ENCODE measurements at places on chromosomes 11 and 22.

GRCh38 chr11:128985880-128986279 is 43.2 kb upstream of the TP53AIP1 start:
- DNase-seq: no peak

DNA sequence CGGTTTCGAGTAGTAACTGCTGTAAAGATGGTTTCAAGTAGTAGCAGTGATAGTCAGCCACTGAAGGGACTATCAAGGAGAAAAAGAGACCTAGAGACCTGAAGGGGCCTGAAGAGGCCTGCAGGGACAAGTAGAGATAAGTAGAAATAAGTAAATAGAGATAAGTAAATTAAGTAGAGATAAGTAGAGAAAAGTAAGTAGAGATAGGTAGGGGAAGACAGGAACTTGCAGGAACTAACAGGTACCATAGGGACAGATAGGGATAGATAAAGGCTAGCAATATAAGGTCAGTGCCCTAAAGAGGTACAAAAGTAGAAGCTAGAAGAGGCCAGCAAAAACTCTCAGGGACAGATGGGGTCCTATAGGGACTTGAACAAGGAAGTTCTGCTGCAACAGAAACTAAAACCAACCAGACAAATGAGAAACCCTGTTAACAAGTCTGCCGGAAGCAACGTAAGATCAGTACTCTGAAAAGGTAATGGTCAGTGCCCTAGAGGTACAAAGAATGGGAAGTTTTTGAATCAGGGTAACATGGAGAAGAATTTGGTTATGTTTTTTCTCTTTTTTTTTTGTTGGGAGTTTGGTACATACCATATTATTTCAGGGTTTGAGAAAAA is 9.6 kb upstream of the SC5D start:
- DNase-seq: no peak

DNA sequence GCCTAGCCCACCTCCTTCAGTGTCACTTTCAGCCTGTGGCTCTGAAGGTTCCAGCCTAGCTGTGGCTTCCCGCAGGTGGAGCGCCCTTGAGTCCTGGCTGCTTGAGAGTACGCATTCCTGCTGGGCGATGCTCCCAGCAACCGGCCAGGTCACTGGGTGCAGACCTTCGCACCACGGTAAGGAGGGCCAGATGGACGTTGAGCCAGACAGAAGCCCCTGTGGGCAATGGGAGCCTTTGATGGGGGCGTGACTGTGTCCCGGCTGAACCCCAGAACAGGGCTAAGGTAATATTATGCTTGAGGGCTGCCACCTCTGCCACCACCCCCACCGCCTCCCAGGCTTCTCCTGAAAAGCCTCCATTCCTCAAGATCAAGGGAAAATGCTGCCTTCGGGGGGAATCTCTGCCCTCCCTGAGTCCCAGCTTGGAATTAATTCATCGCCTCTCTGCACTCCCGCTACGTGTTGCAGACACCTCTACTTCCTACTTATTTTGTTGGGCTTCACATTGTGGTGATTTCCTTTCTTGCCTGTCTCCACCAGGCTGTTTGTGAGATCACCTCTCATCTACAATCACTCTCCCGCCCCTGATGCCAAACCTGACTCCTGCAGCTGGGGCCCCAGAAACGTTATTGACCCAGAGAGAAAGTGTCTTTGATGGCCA is 144.9 kb upstream of the NECTIN1 start:
- no peak for DNase-seq

DNA sequence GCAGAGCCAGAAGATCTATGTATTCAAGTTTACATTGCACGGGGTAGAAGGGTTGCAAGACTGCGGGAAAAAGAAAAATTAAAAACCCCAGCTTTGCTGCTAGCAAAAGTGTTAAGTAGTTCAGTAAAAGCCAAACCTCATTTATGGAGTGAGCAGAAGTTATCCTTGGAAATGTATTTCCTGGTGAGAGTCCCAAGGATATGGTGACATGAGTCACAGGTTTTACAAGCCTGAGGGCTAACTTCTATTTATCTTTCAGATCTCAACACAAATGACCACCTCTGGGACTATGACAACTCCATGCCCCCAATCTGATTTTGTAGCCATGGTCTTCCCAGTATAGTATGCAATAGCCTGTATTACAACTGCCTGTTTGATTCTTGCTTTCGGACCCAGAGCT is 26.1 kb downstream of the ABTB2 start:
- no peak for DNase-seq

DNA sequence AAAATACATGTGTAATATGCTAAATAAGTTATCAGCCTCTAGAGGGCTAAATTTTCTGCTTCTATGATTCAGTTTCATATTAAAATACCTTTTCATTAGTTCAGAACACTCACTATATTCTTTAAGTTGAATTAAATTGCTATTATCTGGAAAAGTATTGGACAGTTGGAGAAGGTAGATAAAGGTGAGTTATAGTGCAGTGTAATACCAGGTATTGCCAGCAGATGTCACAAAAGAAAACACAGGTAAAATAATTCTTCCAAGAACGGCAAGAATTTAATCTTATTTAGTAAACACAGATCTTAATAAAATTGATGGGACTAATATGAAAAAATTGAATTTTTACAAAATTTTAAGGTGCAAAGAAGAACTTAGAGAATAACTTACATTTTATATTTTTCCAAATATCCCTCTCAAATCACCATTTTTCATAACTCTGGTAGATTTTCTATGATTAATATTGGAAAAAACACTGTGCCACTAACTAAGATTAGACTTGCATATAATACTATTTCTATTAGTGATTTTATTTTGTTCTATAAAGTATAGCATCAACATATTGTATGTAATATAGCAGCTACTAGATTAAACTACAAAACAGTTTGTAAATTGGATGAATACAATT is 1.7 kb upstream of the LRRC4C start:
- DNase-seq: no peak

GRCh38 chr11:16604794-16605388 is 133.6 kb upstream of the C11orf58 start:
- no peak for DNase-seq

Data from stimulated activated CD4-positive, alpha-beta T cell treated with anti-CD3 and anti-CD28 coated beads, TNF-alpha, amount 100 ng/mL, for 24 hours (primary cell).